ENCODE measurements at places on chromosomes 6 and 20. TPM values are rescaled to one million over a fixed set of nuclear protein-coding genes. Genes with fewer than 3 reads are reported as not detected.

The SLC17A1 gene
- not detected for total RNA-seq

GRCh38 chr20:58160451-58161061, 67.9 kb downstream of the ANKRD60 start:
- H3K4me1 ChIP-seq, result no peaks in the 10 kb centered on the region
- H3K27ac ChIP-seq, result no peak overlapping the region
- H3K27me3 ChIP-seq, result no peaks in the 10 kb centered on the region
- DNase-seq, result no peak

GRCh38 chr6:71028236-71028876, 71.5 kb upstream of the B3GAT2 start:
- no peak overlapping the region for H3K4me3 ChIP-seq
- H3K27ac ChIP-seq, result no peak overlapping the region
- no peaks in the 10 kb centered on the region for H3K4me1 ChIP-seq
- no peak for DNase-seq
- H3K36me3 ChIP-seq, result no peaks in the 10 kb centered on the region

DNA sequence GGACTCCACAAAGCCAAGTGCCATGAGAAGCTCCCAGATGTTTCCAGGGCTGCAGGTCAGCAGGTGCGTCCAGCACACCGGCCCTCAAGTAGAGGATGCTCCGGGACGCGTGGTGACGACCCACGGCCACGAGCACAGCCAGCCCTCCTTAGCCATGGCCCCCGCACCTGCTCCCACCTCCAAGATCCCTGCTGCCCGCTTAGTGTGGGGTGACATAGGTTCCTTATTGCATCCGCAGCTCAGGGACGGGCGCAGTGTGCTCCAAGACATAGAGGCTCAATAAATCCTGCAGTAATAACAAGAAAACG, 138.1 kb upstream of the RPS6KA2 start:
- H3K27ac ChIP-seq, result no peak overlapping the region
- no peaks in the 10 kb centered on the region for H3K36me3 ChIP-seq
- no peaks in the 10 kb centered on the region for H3K27me3 ChIP-seq

DNA sequence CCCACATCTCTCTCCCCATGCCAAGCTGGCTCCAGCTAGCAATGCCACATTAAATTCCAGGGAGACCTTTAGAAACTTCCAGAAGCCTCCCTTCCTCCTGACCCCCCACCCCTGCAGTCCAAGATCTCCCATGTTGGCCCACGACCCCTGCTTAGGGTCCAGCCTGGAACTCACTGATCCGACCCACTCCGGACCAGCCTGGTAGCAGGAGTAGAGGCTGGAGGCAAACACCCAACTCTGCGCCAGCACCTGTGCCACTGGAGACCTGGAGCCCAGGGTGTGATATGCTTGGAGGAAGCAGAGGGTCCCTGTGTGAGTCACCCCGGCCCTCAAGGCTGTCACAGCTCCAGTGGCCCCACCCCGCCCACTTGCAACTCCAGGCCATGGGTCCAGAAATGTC, 3.3 kb upstream of the ULBP1 start:
- no peak for DNase-seq
- no peak overlapping the region for H3K4me3 ChIP-seq
- peaks cover 19% of the 10 kb centered on the region for H3K4me1 ChIP-seq
- peaks cover 64% of the 10 kb centered on the region for H3K27me3 ChIP-seq
- H3K27ac ChIP-seq, result no peak overlapping the region
- H3K36me3 ChIP-seq, result peaks cover 5% of the 10 kb centered on the region

The ACSS2 gene
- 71.3 TPM for total RNA-seq

GRCh38 chr6:143734641-143735063, 56.9 kb downstream of the PHACTR2 start:
- DNase-seq, result no peak
- no peak overlapping the region for H3K4me3 ChIP-seq
- H3K27ac ChIP-seq, result no peak overlapping the region
- H3K27me3 ChIP-seq, result no peaks in the 10 kb centered on the region
- no peaks in the 10 kb centered on the region for H3K36me3 ChIP-seq

The CASS4 gene
- 5.2 TPM for total RNA-seq

The PDYN gene
- total RNA-seq, result not detected

DNA sequence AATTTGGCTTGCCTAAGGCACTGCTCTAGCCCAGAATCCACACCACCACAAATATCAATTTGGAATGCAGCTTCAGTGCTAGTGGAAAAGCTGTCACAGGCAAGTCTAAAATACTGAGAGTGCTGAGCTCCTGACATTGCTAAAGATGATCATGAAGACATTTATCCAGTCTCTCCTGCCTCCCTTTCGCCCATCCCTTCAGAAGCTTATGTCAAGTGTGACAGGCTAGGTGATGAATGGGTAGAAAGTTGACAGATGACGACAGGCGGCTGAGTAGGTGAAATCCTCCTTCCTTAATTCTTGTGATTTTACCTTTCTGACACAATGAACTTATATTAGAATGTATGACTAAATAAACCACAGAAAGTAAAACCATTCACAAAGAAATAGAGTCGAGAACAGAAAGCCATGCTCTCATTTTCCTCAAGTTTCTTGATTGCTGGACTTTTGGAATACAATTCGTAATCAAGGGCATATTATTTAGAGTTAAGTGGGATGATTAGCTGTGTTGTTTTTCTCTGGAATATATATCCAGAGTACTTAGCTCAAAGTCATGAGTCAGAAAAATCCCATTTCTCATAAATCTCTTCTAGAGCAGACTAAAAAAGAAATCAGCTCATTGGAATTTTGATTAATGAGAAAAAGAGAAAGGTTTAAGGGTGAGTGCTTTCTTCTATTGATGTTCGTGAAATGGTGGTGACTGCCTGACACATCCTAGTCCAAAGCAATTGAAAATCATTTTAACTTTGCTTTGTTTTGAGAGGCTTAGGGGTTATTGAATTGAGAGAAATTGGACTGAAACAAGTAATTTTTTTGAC, 1228.2 kb upstream of the CITED2 start:
- no peaks in the 10 kb centered on the region for H3K36me3 ChIP-seq
- H3K27ac ChIP-seq, result no peak overlapping the region
- peaks cover 11% of the 10 kb centered on the region for H3K27me3 ChIP-seq
- no peaks in the 10 kb centered on the region for H3K4me1 ChIP-seq
- H3K4me3 ChIP-seq, result no peak overlapping the region

DNA sequence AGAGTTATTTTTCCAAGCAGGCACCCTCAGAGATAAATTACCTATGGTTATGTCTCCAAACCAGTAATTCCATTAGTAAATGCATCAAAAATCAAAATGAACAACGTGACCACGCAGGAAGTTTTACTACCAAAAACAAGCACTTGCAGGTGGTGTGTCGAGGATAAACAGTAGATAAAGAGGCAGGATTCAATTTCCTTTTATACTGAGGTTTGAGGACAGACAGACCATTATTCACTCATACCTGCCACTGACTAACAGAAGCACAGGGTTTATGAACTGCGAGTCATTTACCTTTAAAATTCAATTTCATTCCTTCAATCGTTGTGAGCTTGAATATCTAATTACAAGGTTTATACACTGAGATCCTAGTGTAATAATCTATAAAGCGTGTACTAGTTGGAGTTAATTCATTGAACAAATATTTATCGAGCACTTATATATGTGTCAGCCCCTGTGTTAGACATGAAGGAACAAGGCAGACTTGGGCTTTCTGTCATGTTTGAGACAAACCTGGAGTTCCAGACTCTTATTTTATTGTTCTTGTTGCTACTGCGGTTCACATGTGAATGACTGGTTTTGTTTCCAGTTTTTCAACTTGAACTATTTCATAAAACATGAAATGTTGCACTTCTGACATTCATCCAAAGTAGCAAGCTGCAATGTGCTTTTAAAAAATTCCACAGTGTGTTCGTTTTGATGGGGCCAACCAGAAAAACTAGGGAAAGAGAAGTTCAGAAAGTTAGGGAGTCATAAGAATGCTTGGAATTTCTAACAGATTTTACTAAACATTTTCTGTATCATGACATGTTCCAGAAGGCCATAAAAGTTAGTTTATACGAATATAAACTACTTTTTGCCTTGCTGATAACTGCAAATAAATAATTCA, 205.6 kb downstream of the UST start:
- H3K4me3 ChIP-seq, result no peak overlapping the region
- DNase-seq, result no peak
- no peaks in the 10 kb centered on the region for H3K36me3 ChIP-seq

GRCh38 chr6:22647719-22648118, 78.4 kb downstream of the HDGFL1 start:
- H3K27ac ChIP-seq, result no peak overlapping the region
- no peaks in the 10 kb centered on the region for H3K4me1 ChIP-seq

The NR2E1 gene
- not detected for total RNA-seq

GRCh38 chr6:139891471-139891870, 517.0 kb upstream of the CITED2 start:
- no peaks in the 10 kb centered on the region for H3K4me1 ChIP-seq
- no peak for DNase-seq
- no peaks in the 10 kb centered on the region for H3K36me3 ChIP-seq
- no peak overlapping the region for H3K27ac ChIP-seq
- no peak overlapping the region for H3K4me3 ChIP-seq
- H3K27me3 ChIP-seq, result peaks cover 4% of the 10 kb centered on the region

DNA sequence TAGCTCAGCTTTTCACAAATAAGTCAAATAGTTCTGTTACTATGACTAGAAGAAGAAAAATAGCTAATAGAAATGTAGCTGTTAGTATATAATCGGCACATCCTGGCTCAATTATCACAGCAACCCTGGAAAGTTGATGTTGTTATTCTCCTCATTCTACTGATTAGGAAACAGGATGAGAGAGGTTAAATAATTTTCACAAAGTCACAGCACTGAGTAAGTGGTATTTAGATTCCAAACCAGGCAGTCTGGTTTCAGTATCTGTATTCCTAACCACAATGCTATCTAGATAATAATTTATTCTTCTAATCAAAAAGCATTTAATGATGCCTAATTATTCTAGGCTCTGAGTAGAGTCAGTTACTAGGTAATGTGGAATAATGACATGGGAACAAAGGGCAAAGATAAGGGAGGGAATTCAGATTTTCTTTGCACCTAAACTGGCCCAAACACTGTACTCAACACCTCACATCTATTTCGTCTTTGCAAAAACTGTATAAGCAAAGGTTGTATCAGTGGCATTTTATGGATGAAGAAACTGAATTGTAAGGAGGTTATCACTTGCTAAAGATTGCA, 51.3 kb downstream of the PDE7B start:
- no peak overlapping the region for H3K27ac ChIP-seq
- H3K27me3 ChIP-seq, result no peaks in the 10 kb centered on the region
- no peak overlapping the region for H3K4me3 ChIP-seq
- peaks cover 25% of the 10 kb centered on the region for H3K4me1 ChIP-seq
- no peaks in the 10 kb centered on the region for H3K36me3 ChIP-seq
- no peak for DNase-seq

- DNase-seq, result no peak
- no peak overlapping the region for H3K27ac ChIP-seq
- H3K4me1 ChIP-seq, result no peaks in the 10 kb centered on the region
Observed at GRCh38 chr6:13101985-13102384, 226.4 kb downstream of the TBC1D7 start.

All from activated naive CD4-positive, alpha-beta T cell treated with anti-CD3 and anti-CD28 coated beads for 36 hours (primary cell).